ENCODE measurements at places on chromosomes 1 and 21.

- DNase-seq, result no peak
Measured at GRCh38 chr21:32346951-32347350, 45.9 kb downstream of the URB1 start.

- DNase-seq, result no peak
Measured at GRCh38 chr1:62735491-62736171, 47.4 kb upstream of the DOCK7 start.

- DNase-seq, result no peak
Measured at GRCh38 chr1:8162168-8162567, 136.1 kb upstream of the ERRFI1 start.

- no peak for DNase-seq
Measured at GRCh38 chr1:182246783-182247182, 144.8 kb downstream of the GLUL start.

DNA sequence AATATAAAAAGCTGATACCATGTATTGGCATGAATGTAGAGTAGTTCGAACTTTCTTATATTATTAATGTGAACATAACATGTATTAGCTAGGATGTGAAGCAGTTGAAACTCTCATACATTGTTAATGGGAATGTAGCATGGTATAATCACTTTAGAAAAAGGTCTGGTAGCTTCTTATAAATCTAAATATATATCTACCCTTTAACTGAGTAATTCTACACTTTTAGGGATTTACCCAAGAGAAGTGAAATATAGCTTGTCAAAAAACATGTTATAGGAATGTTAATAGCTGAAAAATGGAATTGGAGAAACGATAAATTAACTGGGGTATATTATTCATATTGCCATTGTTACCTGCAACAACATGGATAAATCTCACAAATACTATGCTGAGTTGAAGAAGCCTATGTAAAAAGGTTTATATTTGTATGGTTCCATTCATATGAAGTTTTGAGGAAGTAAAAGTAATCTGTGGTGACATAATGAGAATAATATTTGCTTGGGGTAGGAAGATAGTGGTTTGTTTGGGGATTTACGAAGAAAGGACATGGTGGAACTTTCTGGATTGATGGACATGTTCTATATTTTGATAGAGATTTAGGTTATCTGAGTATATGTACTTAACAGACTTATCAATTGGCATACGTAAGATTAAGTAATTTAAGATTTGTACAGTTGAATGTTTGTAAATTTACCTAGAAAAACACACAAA lies 76.6 kb downstream of the MAST2 start:
- DNase-seq, result no peak

DNA sequence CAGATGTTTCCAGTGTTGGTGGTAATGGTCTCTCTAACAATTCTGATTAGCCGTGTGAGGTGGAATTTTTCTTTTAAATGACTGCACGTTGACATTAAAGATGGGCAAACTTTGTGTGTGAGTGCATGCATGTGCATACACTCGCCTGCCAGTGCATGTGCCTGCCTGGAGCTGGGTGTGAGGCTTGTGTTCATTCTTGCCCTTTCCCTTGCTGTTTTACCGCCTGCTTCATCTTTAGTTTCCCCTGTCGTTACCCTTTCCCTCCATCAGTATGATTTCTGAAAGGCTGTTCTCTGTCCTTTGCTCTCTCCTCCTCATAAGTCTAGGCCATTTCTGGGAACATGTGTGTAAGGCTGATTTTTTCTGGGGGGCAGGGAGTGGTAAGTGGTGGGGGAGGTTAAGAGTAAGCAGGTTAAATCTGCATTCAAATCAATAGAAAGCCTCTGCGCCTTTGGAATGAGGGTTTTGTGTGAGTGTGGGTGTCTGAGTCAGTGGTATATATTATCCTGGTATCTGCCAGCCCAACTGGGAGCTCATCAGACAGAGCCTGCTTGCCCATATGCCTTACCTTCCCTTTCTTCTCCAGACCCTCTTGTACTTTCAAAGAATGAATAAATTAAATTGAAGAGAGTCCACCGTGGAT lies 112.5 kb downstream of the PBX1 start:
- no peak for DNase-seq

DNA sequence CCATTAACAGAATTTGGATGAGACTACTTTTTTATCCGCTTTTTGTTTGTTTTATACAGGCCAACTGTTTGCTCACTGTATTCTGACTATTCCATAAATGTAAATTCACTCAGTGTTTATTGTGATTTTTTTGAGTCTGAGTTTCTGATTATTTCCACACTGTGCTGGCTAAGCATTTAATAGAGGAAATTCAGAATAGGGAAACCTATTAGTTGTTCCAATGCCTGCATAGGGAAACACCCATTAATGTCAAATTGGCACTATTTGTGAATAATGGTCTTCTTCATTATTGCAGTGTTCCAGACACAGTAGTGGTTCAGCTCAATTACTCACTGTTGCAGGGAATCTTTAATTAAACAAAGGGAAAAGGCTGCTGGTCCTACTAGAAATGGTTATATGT lies 174.7 kb upstream of the SGIP1 start:
- DNase-seq, result no peak

DNA sequence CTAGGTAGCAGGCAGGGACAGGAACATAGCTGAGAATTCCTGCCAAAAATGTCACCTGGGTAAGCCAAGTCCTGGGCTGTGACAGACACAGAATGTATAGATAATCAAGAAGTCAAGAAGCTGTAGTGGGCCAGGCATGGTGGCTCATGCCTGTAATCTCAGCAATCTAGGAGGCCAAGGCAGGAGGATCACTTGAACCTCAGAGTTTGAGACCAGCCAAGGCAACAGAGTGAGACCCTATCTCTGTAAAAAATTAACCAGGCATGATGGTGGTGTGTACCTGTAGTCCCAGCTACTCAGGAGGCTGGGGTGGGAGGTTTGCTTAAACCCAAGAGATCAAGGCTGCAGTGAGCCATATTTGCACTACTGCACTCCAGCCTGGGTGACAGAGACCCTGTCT lies 3.3 kb upstream of the ALG14 start:
- DNase-seq, result no peak

- DNase-seq, result no peak
Measured at GRCh38 chr1:84668185-84668584, 22.1 kb downstream of the SSX2IP start.

DNA sequence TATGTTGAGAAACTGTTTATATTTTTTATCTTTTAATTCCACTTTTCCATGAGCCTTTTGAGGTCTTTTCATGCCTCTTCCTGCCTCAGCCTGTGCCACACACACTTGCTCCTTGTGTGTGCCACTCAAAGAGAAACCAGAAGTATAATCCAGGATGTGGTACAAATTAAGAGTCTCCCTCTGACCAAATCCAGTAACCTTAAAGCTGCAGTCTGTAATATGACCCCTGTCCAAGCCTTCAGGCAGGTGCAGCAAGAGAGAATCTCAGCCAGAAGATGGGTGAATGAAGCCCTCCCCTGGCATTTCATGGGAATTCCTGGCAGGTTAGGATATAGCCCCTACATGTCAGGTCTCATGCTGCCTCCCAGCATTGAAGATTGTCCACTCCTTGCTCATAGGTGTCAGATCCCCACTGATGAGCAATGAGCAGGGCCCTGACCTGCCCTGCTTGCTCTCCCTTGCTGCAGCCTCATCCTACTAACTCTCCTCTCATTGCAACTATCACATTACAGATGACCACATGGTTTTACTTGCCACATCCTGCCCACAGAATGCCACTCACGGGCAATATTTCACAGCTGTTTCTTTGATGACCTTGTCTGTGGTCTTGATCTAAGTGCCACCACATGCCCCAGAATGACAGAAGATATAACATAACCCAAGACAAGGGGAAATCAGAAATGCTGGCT lies 169.3 kb downstream of the SEC16B start:
- DNase-seq, result no peak

DNA sequence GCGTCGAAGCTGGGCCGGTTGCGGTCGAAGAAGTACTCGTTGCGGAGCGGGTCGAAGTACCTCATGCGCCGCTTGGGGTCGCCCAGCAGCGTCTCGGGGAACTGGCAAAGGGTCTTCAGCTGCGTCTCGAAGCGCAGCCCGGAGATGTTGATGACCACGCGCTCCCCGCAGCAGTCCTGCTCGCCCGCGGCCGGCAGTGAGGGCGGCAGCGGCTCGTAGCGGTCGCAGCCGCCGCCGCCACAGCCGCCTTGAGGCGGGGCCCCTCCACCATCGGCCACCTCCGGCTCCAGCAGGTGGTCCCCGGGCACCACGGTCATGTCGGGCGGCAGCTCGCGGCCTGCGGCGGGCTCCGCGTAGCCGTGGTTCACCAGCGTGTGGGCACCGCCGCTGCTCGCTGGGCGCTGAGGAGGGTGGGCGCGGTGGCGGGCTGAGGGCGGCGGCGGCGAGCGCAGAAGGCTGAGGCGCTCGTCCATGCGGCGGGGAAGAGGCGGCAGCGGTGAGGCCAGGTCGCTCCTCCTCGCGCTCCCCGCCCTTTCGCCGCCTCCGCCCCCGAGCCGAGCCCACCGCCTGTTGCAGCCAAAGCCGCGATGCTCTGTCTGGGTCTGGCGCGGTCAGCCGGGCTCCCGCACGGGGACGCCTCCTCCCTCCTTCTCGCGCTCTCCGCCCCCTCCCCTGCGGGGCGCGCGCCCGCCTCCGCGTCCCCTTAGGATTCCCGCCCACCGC lies at the start of gene KCNA3:
KCNA3 (minus strand) TSS at position 604 of the 723 bp plus-strand sequence; CDS start at position 473, 131 bp downstream.
- peak; percentile 54 for DNase-seq

DNA sequence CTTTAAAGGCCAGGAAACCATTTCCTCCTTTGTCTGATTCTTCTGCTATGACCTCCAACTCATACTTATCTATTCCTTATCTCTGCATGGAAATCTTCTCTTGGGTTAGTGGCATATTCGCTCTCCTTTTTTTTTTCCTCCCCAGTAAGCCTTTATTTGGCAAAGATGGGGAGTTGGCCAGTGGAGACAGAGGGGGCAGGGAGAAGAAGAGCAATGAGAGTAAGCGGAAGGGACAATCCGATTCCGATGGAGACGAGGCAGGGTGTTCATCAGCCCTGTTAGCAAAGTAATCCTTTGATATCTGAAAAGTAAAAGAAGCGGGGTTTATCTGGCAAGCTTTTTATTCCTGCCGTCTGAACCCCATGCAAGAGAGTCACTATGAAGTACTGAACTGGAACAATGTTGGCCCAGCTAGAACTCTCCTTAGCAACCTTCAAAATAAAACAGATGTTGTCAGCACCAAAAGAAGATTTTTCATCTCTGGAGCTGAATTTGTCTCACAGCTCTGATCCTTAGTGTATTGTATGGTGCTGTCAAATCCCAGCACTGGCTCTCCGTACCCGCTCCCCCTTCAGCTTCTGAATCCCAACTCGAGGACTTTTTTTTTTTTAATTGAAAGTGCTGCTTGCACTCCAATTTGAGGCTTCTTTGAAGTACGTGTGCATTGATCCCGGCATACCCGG lies 40.9 kb downstream of the PTGFRN start:
- no peak for DNase-seq

- no peak for DNase-seq
Measured at GRCh38 chr1:47201179-47201578, 11.3 kb upstream of the PDZK1IP1 start.

DNA sequence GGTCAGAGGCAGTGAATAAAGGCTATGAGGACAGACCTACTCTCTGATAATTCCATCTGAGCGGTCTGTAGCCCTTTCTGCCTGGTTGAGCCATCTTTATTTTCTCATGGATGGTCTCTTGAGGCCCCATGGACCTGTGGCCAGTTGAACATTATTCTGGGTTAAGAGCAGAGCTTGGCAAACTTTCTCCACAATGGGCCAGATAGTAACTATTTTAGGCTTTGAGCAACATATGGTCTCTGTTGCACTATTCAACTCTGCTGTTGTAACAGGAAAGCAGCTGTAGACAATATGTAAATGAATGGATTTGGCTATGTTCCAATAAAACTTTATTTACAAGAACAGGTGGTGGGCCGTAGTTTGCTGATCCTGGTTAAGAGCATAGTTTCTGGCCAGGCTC lies 62.7 kb downstream of the KAZN start:
- no peak for DNase-seq

GRCh38 chr1:182633657-182634281 lies 29.6 kb upstream of the RGS16 start:
- DNase-seq, result no peak

GRCh38 chr1:2637442-2638145 lies 4.8 kb upstream of the MMEL1 start:
- no peak for DNase-seq

DNA sequence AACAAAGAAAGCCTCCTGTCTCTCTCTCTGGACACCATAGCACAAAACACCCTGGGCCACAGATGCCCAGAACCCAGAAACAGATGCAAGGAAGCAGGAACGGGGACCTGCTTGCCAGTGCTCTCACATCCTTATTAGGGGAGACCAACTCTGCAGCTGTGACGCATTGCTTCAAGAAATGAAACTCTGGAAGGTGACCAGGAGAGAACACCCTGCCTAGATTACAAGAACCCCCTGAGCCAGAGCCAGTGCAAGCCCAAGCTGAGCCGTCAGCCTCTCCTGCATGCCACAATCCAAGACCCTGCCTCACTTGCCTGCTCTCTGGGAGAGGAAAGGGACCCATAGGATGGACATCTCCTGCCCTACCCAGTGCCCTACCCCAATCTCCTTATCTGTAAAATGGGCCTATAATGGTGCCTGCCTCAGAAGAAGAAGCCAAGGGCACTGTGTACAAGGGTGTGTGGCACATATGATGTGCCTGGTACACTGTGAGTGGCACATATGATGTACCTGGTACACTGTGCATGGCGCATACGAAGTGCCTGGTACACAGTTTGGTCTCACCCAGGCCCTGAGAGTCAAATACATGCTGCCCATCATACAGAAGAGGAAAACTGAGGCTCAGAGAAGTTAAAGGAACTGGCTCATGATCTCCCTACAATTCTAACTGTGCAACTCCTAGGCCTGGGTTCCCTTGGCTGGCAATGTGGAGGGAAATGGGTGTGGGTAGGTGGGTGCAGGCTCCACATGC lies 16.8 kb upstream of the FAM131C start:
- no peak for DNase-seq

- DNase-seq, result no peak
Measured at GRCh38 chr21:36479415-36480402, at the start of gene CLDN14. CLDN14 (minus strand) TSS chr21:36480122; CDS start chr21:36461695, 18,427 bp downstream.

DNA sequence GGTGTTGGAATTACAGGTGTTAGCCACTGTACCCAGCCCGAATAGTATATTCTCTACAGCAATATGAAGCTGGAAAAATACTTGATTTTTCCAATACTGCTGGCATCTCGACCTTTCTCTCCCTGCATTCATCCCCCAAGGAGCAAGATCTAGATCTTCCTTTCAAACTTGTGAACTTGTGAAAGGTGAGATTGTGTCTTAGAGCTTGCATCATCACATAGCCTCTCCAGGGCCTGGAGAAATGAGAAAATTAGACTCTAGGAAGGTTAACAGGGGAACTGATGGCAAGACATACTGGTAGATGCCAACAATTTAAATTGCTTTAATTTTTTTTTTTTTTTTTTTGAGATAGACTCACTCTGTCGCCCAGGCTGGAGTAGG lies 2.1 kb downstream of the PRUNE1 start:
- DNase-seq, result no peak

GRCh38 chr1:179547021-179547535 lies 28.7 kb downstream of the NPHS2 start:
- no peak for DNase-seq

DNA sequence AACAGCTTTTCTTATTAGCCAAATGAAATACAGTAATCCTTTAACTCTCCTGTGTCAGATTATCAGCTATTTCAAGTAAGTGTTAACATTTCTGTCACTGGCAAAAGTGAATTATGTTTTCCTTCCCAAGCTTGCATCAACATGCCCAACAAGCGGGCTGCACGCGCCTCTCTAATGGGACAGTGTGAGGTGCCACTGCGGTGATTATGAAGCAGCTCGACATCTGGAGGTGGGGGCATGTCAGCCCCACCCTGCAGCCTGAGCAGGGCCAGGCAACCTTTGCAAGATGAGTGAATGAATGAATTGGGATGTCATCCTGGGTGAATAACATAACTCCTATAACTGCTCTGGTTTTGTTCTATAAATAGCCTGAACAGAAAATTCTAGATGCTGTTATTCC lies 301.4 kb downstream of the ZNF326 start:
- DNase-seq, result no peak

GRCh38 chr1:159122005-159122621 lies 45.5 kb upstream of the AIM2 start:
- DNase-seq, result no peak
